ENCODE measurements at places on chromosomes 12 and 14.

DNA sequence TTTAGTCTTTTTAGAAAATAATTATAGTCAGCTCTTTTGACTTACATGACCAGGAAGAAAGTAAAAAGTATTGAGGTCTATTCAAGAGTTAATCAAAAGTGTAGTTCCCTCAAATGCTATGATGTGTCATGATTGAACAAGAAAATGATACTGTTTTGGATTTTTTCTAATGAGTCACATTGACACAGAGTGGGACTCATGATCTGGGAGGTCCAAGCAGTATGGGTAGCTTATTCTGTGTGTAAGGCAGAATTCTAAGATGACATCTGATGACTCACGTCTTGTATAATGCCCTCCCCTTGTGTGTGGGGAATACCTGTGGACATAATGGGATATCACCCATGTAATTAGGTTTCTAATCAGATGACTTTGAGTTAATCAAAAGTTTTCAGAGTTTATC, 178.1 kb upstream of the DDHD1 start:
- DNase-seq = no peak

GRCh38 chr12:114404926-114405518, 922 bp downstream of the TBX5 start:
- DNase-seq = no peak

- DNase-seq = no peak
These were observed 5.4 kb downstream of the FBXW8 start for GRCh38 chr12:116916122-116916521.

DNA sequence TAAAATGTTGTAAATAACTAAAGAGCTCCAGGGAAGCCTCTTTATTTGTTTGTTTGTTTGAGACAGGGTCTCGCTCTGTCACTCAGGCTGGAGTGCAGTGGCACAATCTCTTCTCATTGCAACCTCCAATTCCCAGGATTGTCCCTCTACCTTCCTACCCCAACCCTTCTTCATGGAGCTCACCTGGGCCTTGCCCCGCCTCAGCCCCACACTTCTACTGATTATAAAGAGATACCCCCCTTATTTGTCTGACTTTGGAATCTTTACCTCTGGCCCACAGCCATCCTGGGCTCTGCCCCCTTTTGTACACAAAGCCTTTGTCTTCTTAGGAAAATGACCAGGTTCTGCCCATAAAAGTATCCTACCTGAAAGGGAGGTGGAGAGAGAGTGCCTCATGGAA, 9.1 kb upstream of the BLTP3B start:
- DNase-seq = no peak

- DNase-seq = peak; percentile 94
These were observed 9.1 kb upstream of the NEMF start for GRCh38 chr14:49861699-49862088.

GRCh38 chr12:98126637-98127335, 388.6 kb upstream of the TMPO start:
- DNase-seq = no peak

GRCh38 chr12:6292606-6293005, 17.9 kb upstream of the PLEKHG6 start:
- DNase-seq = no peak

DNA sequence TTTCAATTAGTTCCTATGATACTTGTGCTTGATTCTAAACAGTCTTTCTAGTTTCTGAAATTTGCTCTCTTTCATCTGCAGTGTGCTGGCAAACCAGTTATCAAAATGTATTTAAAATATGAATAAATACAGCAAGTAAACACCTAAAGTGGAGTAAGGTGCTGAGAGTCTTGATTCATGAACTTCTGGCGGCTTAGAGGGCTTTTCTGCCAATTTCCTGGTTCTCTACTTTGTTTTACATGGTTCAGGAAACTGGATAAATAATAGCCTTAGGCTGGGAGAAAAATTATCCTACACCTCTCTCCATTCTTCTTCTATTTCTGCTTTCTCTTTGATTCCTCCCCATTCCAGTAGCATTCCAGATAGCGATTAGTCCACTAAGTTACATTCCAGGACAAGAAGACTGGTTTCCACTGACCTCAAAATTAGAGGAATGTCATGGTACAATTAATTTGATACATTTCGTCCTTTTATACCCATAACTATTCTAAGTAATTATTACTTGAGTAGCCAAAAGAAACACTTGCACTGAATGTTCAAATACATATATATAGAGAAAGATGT, 14.9 kb downstream of the ATP2B1 start:
- no peak for DNase-seq

- DNase-seq = no peak
These were observed 270.5 kb downstream of the TTC6 start for GRCh38 chr14:37865719-37866549.

- no peak for DNase-seq
These were observed 15.9 kb upstream of the ATP6V0A2 start for GRCh38 chr12:123696207-123696606.

GRCh38 chr12:86456241-86456640, 200.1 kb upstream of the MGAT4C start:
- no peak for DNase-seq

GRCh38 chr14:31457665-31458659, 656 bp upstream of the DTD2 start:
- DNase-seq = no peak

- no peak for DNase-seq
These were observed 2.3 kb downstream of the CORO1C start for GRCh38 chr12:108728820-108729611.

DNA sequence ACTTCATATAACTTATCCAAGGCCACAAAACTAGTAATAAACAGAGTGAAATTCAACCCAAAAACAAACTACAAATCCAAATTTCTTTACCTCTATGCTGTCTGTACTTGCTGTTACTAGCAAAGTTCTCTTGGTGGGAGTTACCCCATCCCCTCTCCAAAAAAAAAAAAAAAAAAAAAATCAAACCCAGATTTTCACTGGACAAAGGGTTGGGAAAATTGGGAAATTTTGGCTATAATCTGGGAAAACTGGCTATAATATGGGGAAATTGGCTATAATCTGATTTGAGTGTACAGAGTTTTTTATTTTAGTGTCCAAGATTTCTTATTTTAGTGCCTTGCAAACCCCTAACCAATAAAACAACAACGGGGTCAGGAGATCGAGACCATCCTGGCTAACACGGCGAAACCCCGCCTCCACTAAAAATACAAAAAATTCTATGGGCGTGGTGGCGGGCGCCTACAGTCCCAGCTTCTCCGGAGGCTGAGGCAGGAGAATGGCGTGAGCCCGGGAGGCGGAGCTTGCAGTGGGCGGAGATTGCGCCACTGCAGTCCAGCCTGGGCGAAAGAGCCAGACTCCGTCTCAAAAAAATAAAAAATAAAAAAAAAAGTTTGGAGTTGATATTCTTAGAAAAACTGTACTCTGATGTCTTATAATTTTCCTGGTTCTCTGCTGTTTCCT, 148.4 kb downstream of the CHST11 start:
- DNase-seq = no peak

GRCh38 chr14:21680072-21680471, 6.5 kb upstream of the OR4E1 start:
- no peak for DNase-seq

DNA sequence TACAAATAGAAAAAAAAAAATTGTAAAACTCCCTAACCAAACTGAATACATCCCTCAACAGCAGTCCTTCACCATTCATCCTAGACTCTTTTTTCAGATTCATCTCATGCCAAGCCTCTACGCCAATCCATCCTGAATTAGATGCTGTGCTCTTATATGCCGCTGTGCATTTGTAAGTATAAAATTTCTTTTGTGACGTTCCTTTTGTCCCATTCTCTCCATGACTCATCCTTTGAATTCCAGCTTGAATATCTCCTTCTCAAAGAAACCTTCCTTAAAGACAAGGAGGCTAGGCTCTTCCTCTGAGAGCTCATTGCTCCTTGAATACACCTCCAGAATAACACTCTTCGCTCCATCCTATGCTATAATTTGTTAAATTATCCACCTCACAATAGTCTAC, 359.2 kb downstream of the RMST start:
- no peak for DNase-seq

GRCh38 chr12:106957583-106957982, 1.9 kb downstream of the TMEM263 start:
- no peak for DNase-seq

DNA sequence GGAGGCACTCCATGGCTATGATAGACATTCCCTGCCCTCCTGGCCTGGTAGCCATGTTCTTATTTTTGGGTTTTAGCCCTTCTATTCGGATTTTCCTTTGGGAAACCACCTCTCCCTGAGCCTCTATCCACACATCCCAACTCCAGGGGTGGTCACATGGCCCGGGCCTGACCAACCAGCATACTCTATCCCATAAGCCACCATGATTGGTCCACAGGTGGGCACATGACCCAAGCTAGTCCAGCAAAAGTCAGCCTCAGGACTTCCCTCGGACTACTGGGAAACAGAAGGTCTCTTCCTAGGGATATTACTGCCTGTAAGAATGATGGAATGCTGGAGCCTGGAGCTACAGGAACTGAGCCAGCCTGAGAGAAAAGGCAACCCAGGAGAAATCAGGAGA, 12.5 kb downstream of the PRIMA1 start:
- no peak for DNase-seq

DNA sequence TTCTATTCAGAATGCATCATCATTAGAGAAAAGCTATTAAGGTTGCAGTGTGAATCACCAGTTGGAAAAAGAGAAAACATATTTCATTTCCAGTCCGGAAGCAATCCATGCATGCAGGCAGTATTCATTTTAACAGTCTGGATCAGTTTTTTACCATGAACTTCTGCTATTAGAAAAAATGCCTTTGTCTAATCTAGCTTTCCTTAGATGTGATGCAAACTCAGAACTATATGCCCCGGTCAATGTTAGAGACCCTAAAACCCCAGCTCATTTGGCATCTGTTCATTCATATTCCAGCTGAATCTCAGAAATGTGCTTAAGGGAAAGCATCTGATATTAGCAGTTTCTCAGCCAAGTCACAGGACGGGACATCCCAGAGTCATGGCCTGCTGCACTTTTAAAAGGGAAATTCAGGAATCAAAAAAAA, 8.5 kb downstream of the IRAK3 start:
- DNase-seq = no peak

DNA sequence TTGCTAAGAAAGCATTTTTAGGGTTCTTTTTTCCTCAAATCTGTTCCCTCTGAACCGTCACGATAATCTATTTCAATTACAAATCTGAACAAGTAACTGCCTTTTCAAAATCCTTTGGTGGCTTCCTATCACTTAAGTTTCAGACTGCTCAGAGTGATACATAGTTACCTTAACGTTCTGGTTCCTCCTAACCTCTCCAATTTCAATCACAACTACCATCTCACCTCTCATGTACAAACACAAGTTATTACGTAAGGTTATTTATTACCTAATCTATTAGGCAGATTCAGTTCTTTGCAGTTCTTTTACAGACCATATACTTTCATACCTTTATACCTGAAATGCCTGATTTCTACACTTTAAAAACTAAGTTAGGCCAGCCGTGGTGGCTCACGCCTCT, 12.1 kb downstream of the RNF212B start:
- no peak for DNase-seq

DNA sequence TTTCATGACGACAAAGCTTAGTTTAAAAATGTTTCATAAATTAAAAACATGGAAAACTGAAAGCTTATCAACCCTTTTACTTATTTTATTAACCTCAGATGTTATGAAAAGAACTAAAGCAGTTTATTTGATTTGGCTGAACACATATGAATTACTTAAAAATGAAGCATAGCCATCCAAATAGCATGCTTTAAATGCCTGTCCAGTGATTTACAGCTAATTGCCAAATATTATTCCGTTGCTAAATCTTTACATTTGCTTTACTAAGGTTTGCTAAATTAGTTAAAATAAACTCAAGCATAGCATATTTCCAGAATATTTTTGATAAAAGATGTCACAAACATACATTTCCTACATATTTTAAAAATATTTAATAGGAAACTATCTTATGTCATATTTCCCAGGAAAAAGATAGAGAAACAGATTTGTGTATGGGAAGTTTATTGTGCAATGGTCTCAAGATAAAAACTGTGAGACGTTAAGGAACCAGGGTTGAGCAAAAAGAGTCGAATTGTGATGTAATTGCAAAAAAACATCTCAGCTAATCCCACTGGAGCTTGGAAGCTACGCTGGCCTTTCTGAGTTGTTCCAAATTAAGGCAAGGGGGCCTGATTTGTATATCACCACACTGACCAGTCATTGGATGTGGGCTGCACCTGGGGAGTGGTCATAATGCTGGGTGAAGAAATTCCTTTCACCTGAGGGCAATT, 25.8 kb downstream of the GPR135 start:
- DNase-seq = no peak

DNA sequence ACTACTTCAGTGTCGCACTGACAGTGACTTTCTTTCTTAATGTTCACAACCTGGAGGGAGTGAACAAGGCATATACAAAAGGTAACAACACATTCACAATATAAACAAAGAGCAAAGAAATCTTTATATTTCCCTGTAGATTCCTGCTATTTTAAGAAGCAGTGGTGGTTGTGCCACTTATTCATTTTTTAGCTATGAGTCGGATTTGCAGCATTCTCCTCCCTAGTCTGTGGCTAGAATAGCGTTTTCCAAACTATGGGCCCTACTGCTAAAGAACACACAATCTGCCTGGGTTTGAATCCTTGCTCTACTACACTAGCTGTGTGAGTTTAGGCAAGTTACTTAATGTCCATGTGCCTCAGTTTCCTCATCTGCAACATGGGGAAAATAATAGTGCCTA, 18.6 kb upstream of the MDM1 start:
- DNase-seq = no peak

GRCh38 chr14:99786511-99786989, 6.7 kb upstream of the EML1 start:
- DNase-seq = no peak

GRCh38 chr12:12736759-12737676, 19.9 kb downstream of the CDKN1B start:
- no peak for DNase-seq

GRCh38 chr14:26289891-26290486, 307.8 kb downstream of the NOVA1 start:
- no peak for DNase-seq

DNA sequence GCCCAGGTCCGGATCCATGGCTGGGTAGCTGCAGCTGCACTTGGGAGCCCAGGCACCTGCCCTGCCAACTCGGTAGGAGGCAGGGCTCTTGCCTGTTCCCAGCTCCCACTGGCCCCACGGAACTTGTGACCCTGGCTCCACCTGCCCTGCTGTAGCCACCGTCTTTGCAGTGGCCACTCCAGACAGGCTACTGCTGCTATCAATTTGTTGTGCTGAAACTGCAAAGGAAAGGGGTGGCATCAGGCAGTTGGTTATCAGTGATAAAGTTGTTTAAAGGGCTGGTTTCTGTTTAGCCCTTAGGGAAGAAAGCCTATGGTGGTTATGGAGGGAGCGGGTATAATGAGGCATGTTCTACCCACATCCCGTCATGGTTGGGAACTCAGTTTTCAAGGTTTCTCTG, 32.1 kb upstream of the ARID2 start:
- no peak for DNase-seq

DNA sequence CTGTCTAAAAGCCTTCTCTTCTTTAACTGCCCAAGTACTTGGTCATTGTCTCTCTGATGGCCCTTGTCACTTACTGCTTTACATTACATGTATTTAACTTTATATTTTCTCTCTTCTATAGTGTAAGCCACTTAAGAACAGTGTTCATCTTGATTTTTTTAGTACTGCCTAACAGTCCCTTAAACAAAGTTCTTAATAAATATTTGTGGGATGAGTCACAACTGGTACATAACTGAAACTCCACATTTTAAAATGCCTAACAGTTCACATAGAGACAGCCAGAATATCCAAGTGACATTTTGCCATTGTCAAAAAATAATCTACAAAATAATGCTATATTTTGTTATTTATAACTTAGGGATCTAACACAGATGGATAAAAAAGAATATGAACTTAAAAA, 146.6 kb downstream of the STXBP6 start:
- no peak for DNase-seq

- no peak for DNase-seq
These were observed 160.8 kb upstream of the ALG10B start for GRCh38 chr12:38155526-38156496.
